CD8-positive, alpha-beta memory T cell (primary cell): ENCODE measurements at places on chromosomes 7 and 10.

DNA sequence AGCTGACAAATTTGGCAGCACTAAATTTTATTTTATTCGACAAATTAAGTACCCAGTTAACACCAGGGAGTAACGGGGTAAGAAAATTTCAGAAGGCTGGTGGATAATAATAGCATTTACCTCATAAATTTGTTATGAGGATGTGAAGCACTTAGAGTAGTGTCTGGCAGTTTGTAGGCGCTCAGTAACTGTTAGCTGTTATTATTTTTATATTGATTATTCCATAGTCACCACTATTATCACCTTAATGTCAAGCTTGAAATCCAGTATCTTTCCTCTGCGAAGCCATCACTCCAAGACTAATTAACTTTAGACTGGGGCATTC lies 563 bp upstream of the COA1 start:
- DNase-seq, result no peak

DNA sequence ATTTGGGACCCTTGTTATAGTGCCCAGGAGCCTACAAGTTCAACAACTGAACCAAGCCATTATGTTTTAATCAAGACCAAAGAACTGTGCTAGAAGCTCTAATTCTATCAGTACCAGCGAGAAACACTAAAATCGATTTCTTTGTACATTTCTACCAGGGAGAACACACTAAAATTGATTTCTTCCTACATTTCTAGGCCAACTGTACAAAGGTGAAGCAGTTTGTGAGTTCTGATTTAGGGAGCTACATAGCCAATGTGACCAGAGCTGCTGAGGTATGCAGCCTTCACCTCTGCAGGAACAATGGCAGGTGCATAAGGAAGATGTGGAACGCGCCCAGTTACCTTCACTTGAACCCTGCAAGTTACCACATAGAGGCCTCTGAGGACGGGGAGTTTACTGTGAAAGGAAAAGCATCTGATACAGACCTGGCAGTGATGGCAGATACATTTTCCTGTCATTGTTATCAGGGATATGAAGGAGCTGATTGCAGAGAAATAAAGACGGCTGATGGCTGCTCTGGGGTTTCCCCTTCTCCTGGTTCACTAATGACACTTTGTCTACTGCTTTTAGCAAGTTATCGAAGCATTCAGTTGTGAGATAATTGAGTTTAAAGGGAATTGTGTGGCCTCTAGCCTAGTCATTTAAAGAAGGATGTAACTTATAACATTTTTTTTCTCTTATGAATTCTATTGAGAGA lies 31.7 kb downstream of the HYAL4 start:
- DNase-seq, result no peak

DNA sequence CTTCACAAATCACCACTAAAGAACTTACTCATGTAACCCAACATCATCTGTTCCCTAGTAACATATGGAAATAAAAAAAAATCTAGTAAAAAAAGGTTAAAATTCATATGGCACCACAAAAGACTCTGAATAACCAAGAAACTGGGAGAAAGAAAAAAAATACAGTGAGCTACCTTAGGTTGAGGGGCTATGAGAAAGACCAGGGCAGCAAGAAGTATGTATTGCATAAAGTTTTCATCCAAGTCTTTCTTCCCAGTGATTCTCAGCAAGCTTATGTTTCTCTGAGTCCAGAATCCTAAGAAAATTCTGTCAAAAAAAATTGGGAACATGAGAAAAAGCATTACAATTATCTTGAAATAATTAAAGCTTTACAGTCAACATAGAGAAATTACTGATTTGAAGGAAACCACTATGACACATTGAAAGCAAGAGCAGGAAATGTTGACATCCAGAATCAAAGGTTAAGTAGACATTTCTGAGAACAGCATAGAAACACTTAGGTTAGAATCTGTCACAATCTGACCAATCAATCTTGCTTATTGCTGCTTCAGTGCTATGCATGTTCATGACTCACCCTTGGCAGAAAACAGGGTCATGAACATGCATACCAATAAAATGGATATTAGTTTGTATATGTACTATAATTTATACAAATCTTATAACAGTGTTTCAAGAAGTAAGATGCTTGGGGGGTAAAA lies 494.0 kb upstream of the POT1 start:
- DNase-seq, result no peak

GRCh38 chr10:63324495-63324854 lies 141.3 kb downstream of the JMJD1C start:
- DNase-seq, result no peak

- peak; percentile 15 for DNase-seq
Measured at GRCh38 chr7:142412551-142413193, 154.8 kb upstream of the PRSS58 start.

DNA sequence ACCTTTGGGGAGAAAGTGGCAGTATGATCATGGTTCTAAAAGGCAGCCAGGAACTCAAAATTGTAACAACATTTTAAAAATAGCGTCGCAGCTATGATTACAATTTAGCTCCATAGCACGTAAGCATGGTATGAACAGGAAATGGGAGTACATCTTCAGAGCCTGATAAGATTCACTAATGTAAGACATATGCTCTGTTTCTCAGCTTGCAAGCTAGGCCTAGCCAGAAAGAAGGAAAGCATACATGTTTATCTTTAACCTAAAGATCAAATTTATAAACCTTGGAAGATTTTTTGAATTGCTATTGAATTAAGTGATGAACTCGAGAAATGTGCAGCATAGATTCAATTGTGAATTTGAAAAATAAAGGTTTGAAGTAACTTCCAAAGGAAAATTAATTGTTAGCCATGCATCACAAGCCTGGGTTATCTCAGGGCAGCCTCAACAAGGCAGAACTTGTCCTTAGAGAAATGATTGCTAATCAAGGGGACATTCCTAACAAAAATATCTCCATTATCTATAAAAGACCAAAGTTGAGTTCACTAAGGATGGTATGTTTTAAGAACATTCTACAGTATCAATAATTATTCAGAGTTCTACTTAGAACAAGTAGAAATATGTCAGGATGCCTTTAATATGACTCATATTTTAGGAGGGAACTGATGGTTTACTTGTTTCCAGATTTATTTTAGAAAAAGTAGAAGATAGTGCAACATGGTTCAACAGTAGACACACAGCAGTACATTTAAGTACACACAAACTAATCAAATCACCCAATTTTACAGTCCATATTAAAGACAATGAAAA lies 38.8 kb upstream of the SEPTIN7 start:
- DNase-seq, result no peak

DNA sequence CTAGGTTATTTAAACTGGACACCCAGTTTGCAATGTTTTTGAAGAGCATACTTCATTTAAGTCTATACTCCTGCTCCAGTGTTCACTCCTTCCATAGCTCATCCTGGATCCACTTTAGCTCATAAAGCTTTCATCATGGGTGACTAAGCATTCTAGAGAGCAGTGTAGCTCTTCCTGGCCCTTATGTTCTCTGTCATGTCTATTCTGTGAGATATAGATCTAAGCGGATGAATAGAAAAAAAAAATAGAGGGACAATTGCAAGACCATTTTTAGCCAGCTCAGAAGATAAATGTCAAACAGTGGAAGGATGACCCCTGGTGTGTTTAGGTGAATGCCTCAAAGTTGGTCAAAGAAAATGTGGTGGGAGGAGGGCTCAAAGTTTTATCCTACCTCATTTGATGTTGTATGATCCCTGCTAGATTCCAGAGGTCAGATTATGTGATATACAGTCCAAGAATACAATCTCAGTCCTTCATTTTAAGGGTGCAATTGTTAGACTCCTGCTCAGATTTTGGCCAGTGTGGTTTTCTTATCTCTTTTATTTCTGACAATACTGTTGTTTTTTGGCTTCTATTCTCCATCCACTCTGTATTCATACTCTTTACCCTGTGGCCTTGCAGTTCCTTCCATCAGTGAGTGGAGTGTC lies 7.5 kb upstream of the HECW1 start:
- no peak for DNase-seq

DNA sequence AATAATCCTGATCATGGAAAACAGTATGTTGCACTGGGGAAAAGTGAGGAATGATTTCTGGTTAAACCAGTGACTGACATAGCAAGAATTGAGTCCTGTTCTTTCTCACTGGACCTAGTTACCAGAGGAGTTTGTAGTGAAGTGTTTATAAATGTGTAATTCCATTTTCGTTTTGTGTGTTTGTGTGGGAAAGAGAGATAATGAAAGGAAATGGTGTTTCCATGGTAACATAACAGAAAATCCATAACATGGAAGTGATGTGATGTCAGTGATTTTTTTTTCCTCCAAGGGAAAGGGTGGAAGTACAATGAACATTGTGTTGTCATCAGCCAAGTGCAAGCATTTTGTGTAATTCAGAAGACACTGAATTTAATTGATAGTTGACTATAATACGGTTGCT lies 283.9 kb downstream of the PLXDC2 start:
- no peak for DNase-seq
